ENCODE measurements at places on chromosomes 7 and 10. TPM values are rescaled to one million over a fixed set of nuclear protein-coding genes. Genes with fewer than 3 reads are reported as not detected.

Gene KLHDC10
- 45.5 TPM for total RNA-seq

Gene PIK3AP1
- total RNA-seq: not detected

Gene FBXL13
- 3.4 TPM for total RNA-seq

Gene PRLHR
- not detected for total RNA-seq

All from fibroblast of the aortic adventitia (primary cell).